ENCODE measurements at places on chromosomes 3 and 15.

DNA sequence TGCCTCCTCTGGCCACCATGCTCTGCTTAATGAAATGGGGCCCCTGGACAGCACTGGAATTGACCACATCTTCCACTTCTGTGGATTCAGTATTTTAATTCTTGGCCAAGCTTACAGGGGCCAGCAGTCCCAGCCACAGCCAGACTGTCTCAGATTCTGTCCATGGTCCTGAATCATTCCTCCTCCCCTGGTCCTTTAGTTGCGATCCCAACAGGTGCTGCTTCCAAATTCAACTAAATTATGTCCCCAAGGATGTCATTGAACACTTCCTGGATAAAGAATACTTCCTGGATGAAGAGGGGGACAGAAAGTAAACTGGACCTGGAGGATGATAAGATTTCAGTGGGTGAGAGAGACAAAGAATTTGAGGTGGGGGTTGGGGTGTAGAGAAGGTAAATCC lies 111.1 kb upstream of the FOXB1 start:
- DNase-seq = no peak

DNA sequence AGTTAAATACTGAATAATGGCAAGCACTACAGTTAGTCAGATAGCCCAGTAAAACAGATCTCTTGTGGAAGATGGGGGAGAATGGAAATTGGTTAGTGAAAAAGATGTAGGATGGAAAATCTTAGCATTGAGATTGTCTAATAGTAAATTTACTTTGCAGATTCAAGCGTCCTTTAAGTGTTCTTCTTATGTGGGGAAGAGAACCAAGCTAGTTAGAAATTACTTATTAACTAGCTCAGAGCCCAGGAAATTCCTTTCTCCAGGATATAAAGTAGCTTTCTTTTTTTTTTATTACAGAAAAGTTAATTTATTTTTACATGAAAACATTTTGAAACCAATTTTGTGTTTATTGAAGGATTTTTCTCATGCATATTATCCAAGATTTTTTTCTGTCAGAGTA lies 36.7 kb downstream of the TIPARP start:
- DNase-seq = no peak

- no peak for DNase-seq
Observed at GRCh38 chr15:67110958-67111864, 45.8 kb downstream of the SMAD3 start.

DNA sequence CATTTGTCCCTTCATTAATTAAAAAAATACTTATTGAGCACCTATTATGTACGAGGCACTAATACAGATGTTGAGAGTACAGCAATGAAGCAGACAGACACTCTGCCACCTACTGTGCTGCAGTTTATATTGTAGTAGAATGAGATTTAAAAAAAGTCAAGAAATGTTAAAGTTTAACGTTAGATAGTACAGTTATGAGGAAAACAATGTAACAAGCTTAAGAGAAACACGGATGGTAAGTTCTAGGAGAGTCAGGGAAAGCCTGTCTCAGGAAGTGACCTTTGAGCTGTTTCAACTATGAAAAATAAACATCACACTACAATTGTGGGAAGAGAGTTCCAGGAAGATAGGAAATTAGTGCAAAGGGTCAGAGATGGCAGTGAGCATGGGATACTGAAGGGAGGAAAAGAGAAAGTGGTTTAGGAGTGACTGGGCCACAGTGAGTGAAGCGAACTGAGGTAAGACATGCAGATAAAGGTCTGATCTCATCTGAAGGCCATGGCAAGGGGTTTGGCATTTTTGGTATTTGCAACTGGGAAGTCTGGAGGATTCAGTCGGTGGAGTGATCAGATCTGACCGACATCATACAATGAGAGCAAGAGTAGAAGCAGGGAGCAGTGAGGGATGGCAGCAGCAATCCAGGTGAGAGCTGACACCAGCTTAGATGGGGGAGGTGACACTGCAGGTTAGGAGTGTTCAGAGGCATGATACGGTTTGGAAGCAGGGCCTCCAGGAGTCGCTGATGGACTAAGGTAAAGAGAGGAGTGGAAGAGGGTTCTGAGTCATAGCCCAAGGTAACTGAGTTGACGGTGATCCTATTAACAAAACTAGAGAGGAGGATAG lies 28.5 kb downstream of the PLSCR4 start:
- no peak for DNase-seq

DNA sequence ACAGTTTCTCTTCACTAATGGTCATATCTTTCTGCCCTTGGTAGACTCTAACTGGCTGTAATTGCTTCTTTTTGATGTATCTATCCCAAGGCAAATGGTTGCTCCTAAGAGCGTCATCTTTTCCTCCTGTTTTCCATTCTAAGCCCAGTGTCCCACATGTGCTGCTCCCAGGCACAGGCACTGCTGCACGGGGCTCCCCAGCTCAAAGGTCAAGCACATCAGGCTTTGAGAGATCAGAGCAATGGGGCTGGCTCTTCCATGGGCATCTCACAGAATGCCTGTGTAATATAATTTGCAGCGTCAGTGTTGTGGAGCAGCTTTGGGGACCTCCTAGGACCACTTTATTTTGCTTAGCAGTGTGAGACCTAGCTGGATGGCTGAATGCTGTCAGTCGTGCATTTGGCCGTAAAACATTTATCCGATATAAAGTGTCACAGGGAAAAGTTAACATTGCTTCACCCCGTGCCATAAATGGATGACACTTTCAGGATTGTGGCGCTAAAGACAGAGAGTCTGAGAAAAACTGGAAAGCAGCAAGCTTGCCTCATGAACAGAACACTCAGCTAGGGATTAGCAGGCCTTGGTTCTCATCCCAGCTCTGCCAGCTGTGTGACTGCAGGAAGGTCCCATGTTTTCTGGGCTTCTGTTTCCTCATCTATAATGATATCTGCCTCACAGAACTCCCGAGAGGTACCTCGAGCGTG lies 277.5 kb upstream of the TBL1XR1 start:
- DNase-seq = no peak

DNA sequence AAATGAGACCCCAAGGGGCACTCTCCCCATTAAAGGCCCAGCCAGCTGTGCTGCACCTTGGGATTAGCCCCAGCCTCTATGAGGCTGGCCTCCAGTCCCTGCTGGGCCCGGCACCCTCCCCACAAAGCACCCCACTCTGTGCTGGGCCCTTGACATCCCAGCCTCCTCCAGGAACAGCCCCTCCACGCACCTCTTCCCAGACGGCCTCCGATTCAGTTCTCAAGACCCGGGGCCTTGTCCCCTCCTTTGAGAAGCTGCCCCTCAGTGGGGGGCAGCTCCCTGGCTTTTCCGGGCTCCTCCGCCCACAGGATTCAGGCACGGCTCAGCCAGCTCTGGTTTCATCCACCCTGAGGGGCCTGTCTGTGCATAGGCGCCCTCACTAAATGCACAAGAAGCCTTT lies 144.1 kb downstream of the LRRK1 start:
- no peak for DNase-seq

- DNase-seq = no peak
Observed at GRCh38 chr3:184491867-184492615, 69.5 kb upstream of the EPHB3 start.

DNA sequence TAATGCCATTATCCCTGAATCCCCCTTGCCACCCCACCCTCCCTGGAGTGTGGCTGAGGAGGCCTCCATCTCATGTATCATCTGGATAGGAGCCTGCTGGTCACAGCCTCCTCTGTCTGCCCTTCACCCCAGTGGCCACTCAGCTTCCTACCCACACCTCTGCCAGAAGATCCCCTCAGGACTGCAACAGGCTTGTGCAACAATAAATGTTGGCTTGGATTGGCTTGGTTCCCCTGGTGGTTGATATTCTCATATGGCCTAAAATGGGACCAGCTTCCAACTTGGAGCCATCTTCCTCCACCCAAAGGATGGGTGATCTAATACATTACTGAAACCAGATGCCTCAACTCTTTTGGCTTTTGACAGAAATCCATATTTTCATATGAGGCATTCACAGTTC lies 34.9 kb downstream of the VIPR1 start:
- no peak for DNase-seq

- no peak for DNase-seq
Observed at GRCh38 chr15:59642351-59642750, 15.0 kb downstream of the GTF2A2 start.
